ENCODE measurements at places on chromosomes 4 and X.

DNA sequence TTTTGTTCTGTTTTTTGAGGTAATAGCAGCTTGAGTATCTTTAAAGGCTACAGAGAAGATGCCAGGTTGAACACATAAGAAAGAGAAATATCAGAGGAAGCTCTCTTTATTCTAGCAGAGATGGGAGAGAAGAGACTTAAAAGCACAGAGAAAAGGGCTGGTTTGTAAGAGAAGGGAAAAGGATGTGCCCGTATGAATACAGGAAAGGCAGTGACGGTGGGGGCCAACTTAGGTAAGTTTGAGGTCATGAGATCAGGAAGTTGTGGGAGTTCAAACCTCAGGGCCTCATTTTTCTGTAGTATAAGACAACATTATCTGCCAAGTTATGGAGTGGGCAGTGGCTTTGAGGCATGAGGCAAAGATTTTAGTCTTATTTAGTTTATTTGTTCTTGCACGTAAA lies 121.3 kb upstream of the S100G start:
- DNase-seq: no peak

DNA sequence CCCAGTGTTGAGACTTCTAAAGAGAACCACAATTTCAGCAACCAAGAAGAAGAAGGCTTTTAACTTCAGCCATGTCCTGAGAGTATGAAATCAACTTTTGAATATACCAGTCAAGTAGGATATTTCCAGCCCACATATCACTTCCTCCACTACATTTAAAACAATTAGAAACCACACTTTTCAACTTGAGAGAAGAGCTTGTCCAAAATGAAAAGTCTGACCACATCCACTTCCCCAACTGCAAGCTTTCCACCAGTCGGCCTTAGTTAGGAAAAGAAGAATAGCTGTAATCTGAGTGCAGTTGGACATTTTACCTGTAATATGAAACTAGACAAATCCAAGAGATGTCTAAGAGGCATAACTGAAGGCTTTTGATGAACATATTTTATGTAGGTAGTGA lies 101.9 kb upstream of the SLC7A11 start:
- no peak for DNase-seq

- no peak for DNase-seq
Measured at GRCh38 chr4:183627979-183628588, 30.9 kb downstream of the RWDD4 start.

GRCh38 chr4:140151699-140152012 lies 2.3 kb downstream of the MAML3 start:
- peak; percentile 77 for DNase-seq

- no peak for DNase-seq
Measured at GRCh38 chr4:48653217-48654014, 126.7 kb downstream of the FRYL start.

GRCh38 chr4:10655968-10656367 lies 28.6 kb downstream of the CLNK start:
- DNase-seq: no peak

- DNase-seq: no peak
Measured at GRCh38 chr4:40283968-40284367, 51.2 kb upstream of the CHRNA9 start.

- no peak for DNase-seq
Measured at GRCh38 chr4:143473334-143474126, 40.0 kb upstream of the SMARCA5 start.

GRCh38 chrX:46637938-46638337 lies 64.4 kb downstream of the CHST7 start:
- peak; percentile 61 for DNase-seq

DNA sequence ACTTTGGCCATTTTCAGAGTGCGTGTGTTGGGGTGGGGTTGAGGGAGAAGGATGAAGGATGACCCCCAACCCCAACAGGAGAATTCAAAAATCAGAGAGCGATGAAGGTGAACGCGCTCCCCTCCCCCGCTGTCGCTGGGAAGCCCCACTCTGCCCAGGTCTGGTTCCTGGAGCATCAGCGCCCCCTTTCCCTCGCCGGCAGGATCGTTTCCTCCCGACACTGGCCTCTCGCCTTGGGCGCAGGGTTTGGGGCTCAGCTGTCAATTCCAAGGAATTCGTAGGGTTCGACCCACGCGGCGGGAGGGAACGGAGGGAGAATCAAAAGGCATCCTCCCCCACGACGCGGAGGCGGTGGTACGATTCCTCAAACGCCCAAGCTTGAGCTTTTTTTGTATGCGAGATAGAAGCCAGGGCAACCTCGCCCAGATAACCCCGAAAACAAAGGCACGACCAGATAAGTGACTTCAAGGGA lies 1.0 kb upstream of the PDGFRA start:
- peak; percentile 47 for DNase-seq

DNA sequence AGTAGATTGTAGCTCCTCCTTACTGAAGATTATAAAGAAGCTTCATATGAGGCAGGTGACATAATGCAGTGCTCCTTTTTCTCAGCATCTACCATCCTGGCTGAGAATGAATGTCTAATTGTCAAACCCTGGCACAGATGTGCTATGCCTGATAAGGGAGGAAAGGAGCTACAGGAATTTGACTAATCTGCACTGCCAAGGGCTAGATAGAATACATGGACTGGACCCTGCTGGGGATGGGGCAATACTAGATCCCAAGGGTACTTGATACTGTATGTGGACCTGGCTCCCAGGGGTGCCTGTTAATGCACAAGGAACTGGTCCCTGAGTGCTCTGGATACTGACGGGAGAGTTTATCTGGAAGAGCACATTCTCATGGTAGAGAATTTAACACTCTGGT lies 362.2 kb upstream of the EMCN start:
- DNase-seq: peak; percentile 51

DNA sequence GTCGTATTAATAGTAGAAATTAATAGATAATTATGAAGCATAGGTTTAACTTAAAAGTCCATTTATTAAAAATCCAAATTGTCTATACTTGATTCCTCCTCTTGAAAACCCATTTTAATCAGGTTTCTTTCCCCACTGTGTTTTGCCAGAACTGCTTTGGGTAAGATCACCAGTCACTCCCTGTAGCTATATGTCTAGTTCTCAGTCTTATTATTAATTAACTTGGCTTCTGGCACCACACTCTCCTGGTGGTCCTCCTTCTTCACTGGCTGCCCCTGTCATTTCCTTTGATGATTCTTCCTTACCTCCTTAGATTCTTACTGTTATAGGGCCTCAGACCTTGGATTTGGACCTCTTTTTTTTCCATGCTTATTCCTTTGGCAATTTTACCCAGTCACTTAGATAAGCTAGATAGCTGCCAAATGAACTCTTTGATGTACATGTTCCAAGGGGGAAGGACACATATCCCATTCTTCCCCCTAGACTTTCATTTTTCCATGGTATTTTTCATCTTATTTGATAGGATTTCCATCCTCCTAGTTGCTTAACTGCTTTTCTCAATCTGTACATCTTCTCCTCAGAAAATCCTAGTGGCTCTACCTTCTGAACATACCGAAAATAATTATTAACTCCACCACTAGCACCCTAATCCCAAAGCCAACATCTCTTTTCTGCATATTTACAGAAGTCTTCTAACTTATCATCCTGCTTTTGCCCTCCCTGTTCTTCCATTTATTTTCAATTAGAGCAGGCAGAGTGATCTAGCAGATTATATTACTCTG lies 24.5 kb downstream of the GIMD1 start:
- DNase-seq: no peak
